Activated CD4-positive, alpha-beta T cell treated with anti-CD3 and anti-CD28 coated beads, Interleukin-2, amount 50 U/mL, for 24 hours (primary cell): ENCODE measurements at places on chromosomes 13 and 19.
A peak's percentile ranks its signal among the peaks of the same experiment; 100 is the strongest.

DNA sequence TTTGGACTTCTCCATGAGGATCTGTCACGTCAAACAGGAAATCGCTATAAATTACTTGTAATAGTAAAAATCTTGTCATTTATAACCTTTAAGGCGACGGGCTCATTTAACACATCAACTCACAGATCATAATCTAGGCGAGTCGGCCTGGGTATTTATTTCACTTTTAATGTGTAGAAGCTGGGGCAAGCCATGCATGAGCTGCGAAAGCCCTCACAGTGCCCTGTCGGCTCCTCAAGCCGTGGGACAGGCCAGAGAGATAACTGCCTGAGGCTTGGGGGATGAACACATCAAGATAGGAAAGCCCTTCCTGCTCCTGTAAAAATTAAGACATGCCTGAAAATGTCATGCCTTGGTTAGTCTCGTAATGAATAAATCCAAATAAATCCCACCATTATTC lies 30.8 kb downstream of the SOX1 start:
- DNase-seq = no peak

DNA sequence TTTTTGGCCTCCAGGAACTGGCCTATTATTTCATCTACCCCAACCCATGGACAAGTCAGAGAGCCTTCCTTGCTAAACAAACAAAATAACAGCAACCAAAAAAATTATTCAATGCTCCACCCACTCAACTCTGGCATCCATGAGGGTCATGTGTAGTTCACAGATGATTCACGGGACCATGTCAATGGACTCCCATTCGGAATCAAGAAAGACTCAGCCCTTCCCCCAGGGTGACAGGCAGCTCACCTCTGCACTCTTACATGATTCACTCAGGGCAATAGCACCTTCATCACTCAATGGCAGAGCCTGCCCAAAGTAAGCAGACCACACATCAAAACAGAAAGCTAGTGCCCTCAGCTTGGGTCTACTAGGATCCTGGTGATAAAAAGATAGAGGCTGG lies 14.3 kb upstream of the SCEL start:
- DNase-seq = no peak

DNA sequence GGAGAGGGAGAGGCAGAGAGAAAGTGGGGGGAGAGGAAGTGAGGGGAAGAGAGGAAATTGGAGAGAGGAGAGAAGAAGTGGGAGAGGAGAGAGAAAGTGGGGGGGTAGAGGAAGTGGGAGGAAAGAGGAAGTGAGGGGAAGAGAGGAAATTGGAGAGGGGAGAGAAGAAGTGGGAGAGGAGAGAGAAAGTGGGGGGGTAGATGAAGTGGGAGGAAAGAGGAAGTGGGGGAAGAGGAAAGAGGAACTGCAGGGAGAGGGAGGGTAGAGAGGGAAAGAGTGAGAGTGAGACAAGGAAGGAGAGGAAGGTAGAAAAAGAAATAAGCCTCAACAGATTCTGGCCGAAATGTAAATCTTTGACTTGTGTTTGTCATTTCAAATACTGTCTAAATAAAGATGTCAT lies 146.6 kb downstream of the KLF12 start:
- no peak for DNase-seq

DNA sequence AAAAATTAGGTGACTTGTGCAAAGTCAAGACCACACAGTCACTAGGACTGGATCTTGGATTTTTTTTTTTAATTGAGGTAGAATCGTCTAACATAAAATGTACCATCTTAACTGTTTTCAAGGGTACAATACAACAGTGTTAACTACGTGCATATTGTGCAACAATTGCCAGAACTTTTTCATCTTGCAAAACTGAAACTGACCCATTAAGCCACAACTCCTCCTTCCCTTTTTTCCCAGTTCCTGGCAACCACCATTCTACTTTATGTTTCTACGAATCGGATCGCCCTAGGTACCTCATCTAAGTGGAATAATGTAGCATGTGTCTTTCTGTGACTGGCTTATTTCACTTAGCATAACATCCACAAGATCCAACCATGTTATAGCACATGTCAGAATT lies 37.5 kb upstream of the POMP start:
- DNase-seq = no peak

- peak; percentile 50 for DNase-seq
Observed at GRCh38 chr19:15551293-15552004, 43.1 kb downstream of the CYP4F22 start.
